Cerebellar nuclear complex (tissue), 1 donor: ENCODE measurements at places on chromosomes 7 and 10.

DNA sequence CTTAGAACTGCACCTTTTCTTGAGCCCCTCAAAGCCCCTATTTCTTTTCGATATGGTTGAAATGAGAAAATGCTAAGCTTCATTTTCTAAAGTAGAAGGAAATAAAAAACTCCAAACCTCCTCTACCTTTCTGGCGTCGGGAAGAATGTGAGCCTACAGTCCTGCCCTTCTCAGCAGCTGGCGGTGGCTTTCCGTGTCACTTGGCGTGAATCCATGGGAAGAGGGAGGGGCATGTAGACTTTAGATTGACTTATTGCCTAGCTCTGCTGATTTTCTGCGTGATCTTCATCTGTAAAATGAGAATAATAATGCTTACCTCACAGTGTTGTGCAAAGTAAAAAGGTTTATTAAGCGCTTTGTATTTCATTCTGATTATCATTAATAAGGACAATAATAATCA lies 35.0 kb downstream of the PRR15 start:
- no peak for DNase-seq

- no peak for DNase-seq
These were observed 53.7 kb upstream of the KDM7A start for GRCh38 chr7:140230516-140230860.

GRCh38 chr7:136039577-136040345 lies 62.6 kb upstream of the MTPN start:
- no peak for DNase-seq

- no peak for DNase-seq
These were observed 94.3 kb downstream of the PRPF18 start for GRCh38 chr10:13681095-13681494.

DNA sequence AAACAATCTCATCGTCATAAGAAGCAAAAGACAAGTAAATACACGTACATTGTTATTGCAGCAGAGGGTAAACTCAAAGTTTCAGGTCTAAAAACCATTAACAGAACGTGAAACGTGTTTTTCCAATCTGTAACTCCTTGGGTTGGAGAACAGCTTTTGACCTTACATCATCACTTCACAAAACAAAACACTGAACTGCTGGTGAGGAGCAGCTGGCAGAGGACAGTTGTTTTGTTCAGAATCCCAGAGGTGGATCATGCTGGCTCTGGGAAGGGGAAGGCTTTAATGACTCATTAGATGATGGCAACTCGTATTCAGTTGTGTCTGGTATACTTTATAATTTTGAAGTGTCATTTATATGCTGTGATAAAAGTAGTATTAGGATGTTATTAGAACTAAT lies 923.0 kb upstream of the CELF2 start:
- DNase-seq: no peak

- DNase-seq: no peak
These were observed 126.4 kb upstream of the CCDC6 start for GRCh38 chr10:60032723-60033122.

DNA sequence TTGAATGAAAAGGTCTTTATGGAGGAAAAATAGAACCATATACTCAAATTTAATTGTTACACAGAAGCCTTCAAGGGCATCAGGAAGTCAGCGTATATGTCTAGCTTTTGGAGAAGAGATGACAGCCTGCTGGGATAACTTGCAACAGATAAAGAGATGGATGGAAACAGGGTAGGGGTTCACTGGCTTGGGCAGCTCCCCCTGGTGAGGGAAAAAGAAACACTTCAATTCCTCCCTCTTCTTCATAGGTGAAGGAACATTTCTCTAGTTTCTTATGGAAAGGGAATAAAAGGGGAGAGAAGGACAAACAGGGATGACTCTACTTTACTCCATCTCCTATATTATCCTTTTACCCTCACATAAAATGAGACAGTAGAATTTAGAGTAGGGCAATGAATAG lies 635.7 kb downstream of the PHTF2 start:
- DNase-seq: no peak
